A549 (cell line): ENCODE measurements at places on chromosomes 12 and 14.

DNA sequence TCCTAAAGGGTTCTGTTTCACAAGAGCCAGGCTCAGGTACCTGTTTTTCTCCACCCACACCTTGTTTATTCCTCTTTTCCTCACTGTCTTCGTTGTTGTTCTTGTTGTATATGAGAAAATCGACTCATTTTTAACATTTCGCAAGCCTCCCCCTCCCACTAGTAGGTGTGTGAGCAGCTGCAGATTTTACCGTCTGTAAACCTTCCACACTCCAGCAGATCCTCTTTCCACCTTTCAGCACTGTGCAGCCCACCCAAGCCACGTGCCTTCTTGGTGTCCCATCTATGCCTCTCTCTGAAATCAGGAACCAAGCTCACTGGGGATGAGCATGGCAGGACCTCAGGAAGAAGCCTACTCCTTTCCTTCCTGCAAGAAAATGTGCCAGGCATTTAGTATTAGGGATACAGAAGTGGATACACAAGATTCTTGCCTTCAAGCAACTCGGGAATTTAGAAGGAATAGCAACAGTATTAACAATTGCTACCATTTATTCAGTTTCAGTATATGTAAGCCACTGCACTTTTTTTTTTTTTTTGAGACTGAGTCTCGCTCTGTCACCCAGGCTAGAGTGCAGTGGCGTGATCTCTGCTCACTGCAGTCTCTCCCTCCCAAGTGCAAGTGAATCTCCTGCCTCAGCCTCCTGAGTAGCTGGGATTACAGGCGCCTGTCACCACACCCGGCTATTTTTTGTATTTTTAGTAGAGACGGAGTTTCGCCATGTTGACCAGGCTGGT lies 113.6 kb downstream of the CHST11 start:
- DNase-seq, result no peak

- DNase-seq, result no peak
Measured at GRCh38 chr14:104284107-104284592, 145.8 kb downstream of the KIF26A start.

DNA sequence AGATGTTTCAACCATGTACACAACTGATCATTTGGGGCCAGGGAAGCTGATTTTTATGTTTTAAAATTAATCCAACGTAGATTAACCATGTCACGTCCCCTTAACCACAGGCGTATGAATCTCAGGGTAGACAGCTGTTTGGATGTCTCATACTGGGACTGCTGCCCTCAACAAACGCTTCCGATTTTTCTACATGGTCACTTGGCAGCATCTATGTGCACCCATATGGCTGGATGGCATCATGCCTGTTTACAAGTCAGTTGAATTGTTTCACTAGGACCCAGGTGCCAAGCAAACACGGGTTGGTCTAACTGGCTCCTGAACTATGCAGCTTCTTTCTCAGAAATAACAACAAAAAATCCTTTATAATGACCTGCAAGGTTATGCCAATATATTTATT lies 393.8 kb downstream of the NPAS3 start:
- DNase-seq, result no peak

DNA sequence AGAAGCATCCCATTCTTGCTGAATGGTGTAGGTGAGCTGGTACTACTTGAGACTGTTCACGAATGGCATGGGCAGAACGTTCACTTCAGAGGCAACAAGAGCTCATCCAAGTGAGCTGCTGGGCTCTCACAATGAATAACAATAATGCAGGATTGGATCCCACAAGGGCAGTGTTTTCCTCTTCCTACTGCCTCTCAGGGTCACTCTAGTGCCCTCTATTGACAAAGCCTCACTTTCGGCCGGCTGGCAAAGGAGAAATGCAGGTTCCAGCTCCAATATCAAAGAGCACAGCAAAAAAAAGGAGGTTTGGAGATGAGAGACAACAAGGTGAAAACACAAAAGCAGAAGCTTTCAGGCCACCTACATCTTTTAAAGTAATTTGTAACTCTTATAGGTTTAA lies 74.6 kb upstream of the MYF6 start:
- peak; percentile 34 for DNase-seq

- DNase-seq, result no peak
Measured at GRCh38 chr14:104933746-104934733, 9.4 kb downstream of the PLD4 start.

GRCh38 chr12:31562594-31563328 lies 28.2 kb downstream of the DENND5B start:
- no peak for DNase-seq

- peak; percentile 46 for DNase-seq
Measured at GRCh38 chr12:94994312-94994711, 9.2 kb downstream of the NDUFA12 start.

DNA sequence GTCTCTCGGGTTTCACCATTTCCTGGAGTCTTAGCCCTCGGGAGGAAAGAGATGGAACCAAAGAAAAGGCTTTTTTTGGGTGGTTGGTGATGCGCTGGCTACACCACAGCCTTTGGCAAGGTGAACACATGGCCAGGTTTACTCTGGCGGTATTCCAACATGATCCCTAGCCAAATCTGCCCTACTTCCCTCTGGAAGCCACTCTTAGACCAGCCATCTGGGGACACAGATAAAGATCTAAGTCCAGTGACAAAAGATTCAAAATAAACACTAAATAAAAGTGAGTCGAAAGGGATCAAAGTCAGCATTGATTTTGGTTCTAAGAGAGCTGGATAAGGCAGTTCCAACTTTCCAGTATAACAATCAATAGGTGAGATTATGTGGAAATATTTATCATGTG lies 694.5 kb downstream of the VRK1 start:
- DNase-seq, result no peak

DNA sequence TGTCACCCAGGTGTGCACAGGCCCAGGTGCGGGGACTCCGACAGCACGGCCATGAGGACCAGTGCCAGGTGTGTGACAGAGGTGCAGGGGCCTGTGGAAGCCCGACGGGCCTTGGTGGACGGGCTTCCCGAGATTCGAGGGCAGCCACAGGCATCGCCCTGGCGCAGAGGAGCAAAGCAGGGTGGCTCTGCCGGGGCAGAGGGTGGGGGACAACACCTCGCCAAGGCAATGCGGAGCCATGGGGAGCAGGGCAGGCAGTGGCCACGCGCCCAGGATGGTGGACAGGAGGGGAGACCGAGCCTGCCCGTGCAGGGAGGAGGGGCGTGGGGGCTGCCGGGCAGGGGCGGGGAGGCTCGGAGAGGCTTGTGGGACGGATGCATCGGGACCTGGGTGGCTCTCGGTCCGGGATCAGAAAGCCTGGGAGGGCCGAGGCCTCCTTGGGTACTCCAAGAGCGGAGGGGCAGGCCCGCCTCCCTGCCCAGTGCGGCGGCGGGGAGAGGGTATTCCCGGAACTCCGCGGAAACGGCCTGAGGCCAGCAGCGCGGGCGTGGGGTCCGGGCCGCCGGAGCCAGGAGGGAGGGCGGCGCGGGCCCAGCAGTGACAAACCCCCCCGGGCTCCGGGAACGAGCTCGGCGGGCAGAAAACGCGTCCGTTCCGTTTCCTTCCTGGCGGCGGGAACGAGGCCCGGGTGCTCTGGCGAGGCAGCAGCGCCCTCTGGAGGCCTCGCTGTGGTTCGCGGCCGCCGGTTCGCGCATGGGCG lies 1.6 kb downstream of the TMEM121 start:
- peak; percentile 76 for DNase-seq

GRCh38 chr14:96752125-96752524 lies 45.1 kb upstream of the VRK1 start:
- DNase-seq, result no peak

GRCh38 chr12:71648537-71648936 lies 15.1 kb downstream of the ZFC3H1 start:
- DNase-seq, result no peak

DNA sequence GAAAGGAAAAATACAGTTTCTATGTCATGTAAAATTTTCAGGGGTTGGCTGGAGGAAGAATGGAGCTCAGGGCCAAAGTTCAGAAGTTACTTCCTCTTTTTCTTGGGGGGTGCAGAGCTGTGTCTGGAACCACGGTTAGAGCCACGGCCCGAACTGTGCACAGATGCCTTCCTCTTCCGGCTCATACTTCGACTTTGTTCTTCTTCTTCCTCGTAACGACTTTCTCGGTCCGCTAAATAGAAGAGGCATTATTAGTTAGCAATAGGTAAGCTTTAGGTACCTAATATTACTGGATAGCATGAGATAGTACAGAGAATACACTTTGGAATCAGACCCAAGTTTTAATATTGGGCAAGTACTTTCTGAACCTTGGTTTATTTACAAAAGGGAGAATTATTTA lies 31.2 kb downstream of the SUPT16H start:
- no peak for DNase-seq

GRCh38 chr14:101116486-101117130 lies 213.1 kb upstream of the RTL1 start:
- no peak for DNase-seq

- no peak for DNase-seq
Measured at GRCh38 chr12:111816065-111816615, 25.9 kb upstream of the MAPKAPK5 start.

DNA sequence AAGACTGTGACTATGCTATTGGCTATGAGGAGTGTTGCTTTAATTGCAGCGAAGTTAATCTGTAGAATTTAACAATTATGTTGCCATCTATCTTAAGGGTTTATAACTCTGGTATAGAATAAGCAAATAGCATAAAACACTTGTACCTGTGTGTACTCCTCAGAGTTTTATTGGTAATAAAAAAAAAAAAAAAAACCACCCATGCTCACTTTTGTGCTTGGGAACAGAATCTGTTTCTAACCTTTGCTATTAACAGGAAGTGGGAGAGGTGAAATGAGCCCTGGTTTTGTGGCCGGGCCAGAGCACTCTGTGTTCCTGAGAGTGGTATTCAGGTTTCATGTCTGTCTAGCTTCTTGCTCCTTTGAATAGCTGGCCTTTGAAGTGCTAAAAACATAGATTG lies 53.1 kb downstream of the PDE3A start:
- DNase-seq, result no peak

- no peak for DNase-seq
Measured at GRCh38 chr14:31207287-31207754, 272 bp downstream of the HECTD1 start.

GRCh38 chr14:79575032-79575431 lies 636.3 kb downstream of the DIO2 start:
- no peak for DNase-seq

DNA sequence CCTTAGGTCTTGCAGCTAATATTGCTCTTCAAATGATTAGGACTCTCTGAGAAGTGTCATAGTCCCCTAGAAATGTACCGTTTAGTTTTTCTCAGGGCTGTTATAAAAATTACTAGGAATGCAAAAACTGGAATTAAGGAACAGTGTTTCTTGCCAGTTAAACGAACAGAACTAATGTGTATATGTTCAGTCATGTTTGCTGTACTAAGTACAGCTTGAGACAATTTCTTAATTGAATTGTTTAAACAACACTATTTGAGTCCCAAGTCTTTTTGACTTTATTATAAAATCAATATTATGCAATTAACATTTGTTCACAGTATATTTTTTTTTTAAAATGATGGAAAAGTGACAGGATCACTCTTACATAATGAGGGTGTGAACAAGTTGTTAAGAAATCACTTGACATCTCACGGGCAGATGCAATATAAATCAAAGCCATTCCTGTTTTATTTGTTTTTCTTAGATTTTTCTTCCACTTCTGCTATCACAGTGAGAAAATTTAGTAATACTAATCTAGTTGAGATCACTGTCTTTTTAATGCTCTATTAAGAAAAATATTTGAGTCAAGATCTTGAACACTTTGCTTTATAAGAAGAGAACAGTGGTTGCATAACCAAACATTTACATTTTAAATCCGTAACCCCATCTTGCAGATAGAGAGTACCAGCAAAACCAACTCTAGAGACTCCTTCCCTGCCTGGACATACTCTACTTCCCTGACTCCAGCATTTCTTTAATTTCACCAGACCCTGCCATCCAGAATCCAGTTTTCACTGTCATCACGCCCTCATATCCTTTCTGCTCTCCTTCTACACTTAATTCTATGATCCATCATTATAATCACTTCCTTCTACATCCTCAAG lies 140.7 kb upstream of the KITLG start:
- no peak for DNase-seq

DNA sequence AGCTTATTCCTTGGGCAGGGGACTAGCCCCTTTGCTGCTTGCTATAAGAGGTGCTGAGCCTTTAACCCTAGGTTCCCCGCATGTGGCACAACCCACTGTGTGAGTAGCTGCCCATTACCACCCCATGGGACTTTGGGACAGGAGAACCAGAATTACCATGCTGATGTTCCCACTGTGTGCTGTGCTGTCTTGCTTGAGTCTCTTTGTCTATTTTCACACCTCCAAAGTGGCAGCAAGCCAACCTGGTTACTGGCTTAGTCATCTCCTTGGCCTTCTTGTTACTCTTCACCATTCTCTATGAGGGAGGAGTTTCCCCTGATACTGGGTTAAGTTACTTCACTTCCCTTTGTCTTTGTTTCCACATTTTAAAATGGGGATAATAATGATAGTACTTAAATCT lies 73.4 kb upstream of the ETV6 start:
- DNase-seq, result peak; percentile 22

- peak; percentile 60 for DNase-seq
Measured at GRCh38 chr12:48000878-48001504, 3.3 kb downstream of the COL2A1 start.

- DNase-seq, result no peak
Measured at GRCh38 chr14:99001241-99001640, 270.8 kb downstream of the BCL11B start.

DNA sequence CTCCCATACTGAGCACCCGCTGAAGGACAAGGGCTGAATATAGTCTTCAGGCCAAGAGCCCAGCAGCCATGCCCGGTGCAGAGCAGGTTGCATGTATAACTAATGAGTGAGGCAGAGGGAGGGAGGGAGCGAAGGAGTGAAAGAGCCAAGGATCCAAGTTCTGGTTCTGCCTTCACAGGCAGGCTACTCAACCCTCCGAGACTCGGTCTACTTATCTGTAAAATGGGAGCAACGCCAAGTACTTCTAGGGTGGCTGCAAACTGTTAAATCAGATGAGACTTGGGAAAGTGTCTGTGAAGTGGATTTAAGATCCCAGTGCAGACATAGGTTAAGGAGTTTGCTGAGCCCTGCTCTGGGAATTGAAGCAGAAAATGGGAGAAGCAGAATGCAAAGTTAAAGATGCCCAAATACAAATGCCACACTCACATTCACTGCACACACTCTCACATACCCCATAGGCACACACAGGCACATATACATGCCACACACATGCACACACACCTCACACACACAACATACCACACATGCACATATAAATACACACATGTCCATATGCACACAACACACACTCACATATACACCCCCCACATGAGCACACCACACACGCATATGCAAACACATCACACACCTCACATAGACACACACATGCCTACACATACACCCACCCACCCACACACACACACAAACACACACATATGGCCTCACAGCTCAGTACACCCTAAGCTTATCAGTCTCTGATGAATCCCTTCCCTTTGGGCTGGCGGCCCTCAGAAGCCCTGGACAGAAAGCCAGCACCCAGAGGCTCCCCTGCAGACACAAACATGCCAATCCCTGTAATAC lies 76.7 kb downstream of the PITPNM2 start:
- DNase-seq, result no peak

- no peak for DNase-seq
Measured at GRCh38 chr12:72189266-72189665, 82.9 kb upstream of the TRHDE start.

DNA sequence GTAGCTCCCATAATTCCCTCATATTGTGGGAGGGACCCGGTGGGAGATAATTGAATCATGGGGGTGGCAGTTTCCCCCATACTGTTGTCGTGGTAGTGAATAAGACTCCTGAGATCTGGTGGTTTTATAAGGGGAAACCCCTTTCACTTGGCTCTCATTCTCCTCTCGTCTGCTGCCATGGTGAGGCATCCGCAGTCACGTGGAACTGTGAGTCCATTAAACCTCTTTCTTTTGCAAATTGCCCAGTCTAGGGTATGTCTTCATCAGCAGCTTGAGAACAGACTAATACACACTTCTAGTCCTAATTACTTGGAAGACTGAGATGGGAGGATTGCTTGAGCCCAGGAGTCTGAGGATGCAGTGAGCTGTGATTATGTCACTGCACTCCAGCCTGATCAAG lies 64.4 kb downstream of the TMX1 start:
- DNase-seq, result no peak
